Lower leg skin (tissue), 4 donors: ENCODE measurements at places on chromosomes 3 and 15. TPM values are rescaled to one million over a fixed set of nuclear protein-coding genes. Genes with fewer than 3 reads are reported as not detected.

DNA sequence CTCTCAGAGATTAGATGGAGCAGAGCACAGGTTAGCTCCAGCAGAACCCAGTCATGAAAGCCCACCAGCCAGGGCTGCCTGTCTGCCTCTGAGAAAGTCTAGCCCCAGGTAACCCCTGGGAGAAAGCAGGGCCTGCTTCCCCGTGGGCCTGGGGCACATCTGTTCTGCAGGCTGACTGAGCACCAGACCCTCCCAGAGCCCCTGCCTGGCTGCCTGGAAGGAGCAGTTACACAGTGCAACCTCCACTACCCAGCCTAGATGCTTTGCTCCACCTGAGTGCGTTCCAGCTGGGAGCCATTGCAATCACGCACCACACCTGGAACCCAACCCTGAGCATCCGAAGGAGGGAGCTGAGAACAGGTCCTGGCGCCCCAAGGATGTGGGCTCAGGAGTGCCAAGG, 24.7 kb upstream of the OR5K4 start:
- no peak for DNase-seq

- DNase-seq = no peak
Observed at GRCh38 chr3:193987186-193987585, 148.8 kb upstream of the HES1 start.

GRCh38 chr3:8760506-8760905, 8.9 kb downstream of the OXTR start:
- no peak for DNase-seq

- no peak for DNase-seq
Observed at GRCh38 chr3:188442430-188442829, 288.5 kb downstream of the LPP start.

Gene FAM174B
- 9.9 TPM for total RNA-seq

Gene SEMA7A
- 16.7 TPM for total RNA-seq

Gene LYZL4
- total RNA-seq = not detected

GRCh38 chr15:57363661-57364060, 12.6 kb upstream of the CGNL1 start:
- no peak for DNase-seq
